ENCODE measurements at places on chromosomes 12 and 14.

GRCh38 chr12:101957252-101957959 lies 80.0 kb downstream of the DRAM1 start:
- no peak for DNase-seq

DNA sequence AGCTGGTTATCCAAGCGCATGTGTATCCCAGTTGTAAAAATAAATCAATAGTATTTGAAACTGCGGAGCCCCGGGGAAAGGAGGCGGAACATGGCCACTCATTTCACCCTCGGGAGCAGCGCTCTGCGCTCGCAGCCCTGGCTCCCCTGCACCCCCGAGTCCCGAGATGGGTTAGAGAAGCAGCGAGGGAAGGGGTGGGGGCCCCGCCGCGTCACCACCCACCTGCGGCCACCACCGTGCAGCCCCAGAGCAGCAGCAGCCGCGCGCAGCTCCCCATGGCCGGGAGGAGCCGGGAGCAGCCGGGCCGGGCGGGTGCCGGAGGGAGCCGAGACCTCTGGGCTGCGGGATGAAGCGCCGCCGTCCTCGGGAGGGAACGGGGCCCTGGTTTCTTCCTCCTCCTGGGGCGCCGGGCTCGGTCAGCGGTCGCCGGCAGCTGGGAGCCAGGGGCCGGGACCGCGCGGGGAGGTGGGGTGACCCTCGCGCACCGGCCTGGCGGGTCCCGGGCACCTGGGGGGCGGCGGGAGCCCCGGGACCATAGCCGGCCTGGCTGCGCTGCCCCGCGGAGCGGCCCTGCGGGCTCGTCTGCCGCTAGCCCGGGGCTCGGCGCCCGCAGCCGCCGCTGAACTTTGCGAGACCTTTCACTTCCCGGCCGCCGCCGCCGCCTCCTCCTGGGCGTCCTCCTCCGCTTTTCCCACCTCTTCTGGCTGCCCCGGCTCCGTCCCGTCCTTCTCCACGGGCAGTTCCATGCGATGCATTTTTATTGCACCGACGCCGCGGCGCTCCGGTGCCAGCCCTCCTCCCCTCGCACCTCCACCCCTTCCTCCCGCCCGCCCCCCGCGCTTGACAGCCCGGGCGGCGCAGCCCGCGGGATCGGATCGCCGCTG lies at the start of gene NTN4:
NTN4 (minus strand) TSS at position 732 of the 884 bp plus-strand sequence; CDS start at position 277, 455 bp downstream.
- peak; percentile 40 for DNase-seq

DNA sequence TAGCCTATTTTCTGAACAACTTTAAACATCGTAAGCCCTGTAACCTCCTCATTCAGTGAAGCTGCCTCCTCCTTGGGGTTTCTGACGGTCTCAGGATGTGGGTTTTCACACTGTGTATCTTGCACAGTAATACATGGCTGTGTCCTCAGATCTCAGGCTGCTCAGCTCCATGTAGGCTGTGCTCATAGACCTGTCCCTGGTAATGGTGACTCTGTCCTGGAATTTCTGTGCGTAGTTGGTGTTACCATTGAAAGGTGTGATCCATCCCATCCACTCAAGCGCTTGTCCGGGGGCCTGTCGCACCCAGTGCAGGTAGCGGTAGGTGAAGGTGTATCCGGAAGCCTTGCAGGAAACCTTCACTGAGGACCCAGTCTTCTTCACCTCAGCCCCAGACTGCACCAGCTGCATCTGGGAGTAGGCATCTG lies 980.5 kb downstream of the TMEM121 start:
- no peak for DNase-seq

GRCh38 chr14:64292197-64292596 lies 2.0 kb downstream of the ESR2 start:
- no peak for DNase-seq

DNA sequence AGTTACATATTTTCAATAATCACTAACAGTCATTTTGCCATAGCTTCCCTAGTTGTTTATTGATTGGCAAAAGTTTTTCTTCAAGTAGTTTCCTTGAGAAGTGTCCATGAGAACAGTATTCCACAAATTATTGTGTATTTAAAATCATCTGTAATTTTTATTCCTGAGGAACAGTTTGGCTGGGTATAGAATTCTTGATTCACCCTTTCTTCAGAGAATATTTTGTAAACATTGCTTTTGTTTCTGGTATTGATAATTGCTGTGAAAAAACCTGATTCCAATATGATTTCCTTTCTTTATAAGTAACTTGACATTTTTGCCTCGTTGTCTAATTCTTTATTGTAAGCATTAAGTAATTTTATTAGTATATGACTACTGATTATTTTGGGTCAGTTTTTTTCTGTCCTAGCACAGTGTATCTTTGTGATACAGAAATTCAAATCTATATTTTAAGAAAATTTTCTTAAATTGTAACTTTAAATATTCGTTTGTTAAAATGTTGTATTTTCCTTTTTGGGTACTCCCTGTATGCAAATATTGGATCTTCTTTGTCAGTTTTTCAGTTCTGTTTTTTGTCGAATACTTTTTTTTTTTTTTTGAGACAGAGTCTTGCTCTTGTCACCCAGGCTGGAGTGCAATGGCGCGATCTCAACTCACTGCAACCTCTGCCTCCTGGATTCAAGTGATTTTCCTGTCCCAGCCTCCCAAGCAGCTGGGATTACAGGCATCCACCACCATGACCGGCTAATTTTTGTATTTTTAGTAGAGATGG lies 162.0 kb upstream of the ATP2B1 start:
- DNase-seq, result no peak

Measured in NCI-H1105 (cell line).